ENCODE measurements at places on chromosomes 3 and 15.

- no peak for DNase-seq
These were observed 47.3 kb downstream of the ZDHHC19 start for GRCh38 chr3:196163666-196164493.

DNA sequence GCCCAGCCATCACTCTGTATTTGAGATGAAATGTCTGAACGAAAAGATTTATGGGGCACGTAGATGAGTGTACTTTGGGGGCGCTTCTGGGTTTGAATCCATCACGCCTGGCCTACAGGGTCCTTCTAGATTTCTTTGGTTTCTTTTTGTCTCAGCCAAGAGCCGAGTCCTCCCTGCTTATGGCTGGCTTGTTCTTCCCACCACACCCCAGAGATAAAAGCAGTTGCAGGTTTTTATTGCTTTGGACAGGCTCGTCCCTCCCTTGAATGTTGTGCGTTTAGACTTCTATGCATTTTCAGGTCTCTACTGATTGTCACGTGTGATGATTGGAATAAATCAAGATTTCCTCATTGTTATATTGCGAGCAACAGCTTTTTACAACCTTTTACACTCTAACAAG is 104.8 kb upstream of the CHRNA7 start:
- no peak for DNase-seq

DNA sequence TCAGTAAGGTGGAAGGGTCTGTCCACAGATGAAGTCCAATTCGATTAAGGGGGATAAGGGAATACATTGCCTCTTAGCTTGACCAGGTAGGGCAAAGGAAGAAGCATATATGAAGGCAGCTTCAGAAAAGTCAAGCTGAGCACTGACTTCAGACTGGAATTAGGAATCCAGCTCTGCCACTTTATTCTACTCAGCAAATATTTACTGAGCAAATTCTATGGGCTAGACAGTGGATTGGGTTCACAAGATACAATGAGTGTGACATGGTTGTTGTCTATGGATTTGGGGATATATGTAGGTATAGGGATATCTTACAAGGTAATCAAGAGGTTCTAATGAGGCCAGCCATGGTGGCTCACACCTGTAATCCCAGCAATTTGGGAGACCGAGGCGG is 526 bp downstream of the ADIPOQ start:
- no peak for DNase-seq

DNA sequence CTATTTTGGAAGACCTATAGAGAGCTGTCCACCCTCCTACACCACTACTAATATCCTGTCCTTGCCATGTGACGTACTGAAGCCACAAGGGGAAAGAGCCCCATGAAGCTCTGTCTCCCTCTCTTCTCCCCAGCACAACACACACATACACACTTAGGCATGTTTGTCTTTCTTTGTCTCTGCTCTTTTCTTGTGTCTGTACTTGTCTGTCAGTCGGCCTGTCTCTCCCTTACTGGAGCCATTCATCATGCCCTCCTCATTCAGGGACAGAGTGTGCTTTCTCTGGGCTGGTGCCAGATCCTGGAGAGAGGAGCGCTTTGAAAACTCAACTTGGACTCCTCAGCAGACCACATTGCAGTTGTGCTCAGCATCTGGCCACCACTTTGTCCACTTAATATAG is 47.6 kb downstream of the PSMD6 start:
- DNase-seq, result no peak

DNA sequence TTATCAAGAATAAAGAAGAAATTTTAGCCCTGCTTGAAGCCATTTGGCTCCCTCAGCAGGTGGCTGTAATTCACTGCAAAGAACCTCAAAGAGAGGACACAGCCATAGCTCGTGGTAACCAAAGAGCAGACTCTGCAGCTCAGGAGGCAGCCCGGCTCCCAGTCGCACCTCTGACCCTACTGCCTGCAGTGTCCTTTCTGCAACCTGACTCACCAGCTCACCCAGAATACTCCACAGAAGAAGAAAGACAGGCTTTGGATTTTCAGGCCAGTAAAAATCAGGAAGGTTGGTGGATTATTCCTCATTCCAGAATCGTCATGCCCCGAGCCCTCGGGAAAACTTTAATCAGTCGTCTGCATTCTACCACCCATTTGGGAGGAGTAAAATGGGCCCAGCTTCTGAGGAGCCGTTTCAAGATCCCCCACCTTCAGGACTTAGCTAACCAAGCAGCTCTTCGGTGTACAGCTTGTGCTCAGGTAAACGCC is 38.6 kb downstream of the ZBTB11 start:
- no peak for DNase-seq

DNA sequence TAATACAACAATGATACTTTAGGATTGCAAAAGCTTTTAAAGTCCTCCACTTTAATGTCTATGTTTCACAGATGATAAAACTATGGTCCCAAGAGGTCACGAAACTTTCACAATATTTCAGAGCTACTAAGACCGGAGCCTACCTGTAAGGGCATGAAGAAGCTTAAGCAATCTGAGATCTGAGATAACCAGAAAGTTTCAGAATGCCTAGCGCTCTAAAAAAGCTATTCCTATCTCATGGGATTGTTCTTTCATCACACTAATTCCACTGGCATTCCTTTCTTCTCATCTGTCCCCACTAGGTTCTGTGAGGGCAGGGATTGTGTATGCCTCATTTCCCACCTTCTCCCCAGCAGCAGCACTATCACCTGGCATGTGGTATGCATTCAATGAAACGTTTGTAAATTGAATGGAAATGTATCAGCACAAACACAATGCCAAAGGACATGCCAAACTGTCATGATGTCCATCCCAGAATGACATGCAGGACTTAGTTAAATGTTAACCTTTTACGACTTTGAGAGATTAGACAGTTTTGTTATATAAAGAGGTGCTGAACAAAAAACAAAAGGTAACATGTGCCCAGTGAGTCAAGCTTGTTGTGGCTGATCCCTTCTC is 104.7 kb upstream of the NR2F2 start:
- DNase-seq, result no peak

GRCh38 chr3:188546835-188547670 is 393.1 kb downstream of the LPP start:
- no peak for DNase-seq

DNA sequence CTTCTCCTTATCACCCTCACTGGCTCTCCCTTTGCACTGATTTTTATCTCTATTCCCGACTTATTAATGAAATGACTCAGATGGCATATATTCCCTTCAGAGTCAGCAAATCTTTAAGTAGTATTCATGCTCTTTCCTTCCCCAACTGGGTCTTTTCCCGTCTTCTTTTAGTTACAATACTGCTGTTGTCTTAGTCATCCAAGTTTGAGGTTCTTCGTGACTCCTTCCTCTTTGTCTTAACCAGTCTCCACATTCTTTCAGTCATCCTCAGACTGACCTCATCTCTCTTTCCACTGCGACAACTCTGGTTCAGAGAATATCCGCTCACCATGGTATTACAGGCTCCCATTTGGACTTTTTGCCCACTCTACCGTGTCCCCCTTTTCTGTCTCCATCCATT is 12.4 kb downstream of the WDR5B start:
- DNase-seq, result no peak

DNA sequence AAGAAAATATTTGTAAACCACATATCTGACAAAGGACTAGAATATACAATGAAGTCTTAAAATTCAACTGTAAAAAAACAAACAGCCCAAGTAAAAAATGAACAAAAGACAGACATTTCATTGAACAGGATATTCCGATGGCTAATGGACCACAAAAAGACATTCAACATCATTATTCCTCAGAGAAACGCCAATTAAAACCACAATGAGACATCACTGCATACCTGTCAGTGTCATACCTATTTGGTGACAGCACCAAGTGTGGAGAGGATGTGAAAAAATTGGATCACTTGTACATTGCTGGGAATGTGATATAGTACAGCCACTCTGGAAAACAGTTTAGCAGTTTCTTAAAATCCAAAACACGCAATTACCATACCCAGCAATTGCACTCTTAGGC is 29.9 kb upstream of the TJP1 start:
- DNase-seq, result no peak

GRCh38 chr3:53226841-53227407 is 28.9 kb downstream of the TKT start:
- DNase-seq, result no peak

GRCh38 chr3:186506857-186507256 is 37.3 kb downstream of the CRYGS start:
- DNase-seq, result no peak

GRCh38 chr3:85567071-85567676 is 608.4 kb downstream of the CADM2 start:
- no peak for DNase-seq

DNA sequence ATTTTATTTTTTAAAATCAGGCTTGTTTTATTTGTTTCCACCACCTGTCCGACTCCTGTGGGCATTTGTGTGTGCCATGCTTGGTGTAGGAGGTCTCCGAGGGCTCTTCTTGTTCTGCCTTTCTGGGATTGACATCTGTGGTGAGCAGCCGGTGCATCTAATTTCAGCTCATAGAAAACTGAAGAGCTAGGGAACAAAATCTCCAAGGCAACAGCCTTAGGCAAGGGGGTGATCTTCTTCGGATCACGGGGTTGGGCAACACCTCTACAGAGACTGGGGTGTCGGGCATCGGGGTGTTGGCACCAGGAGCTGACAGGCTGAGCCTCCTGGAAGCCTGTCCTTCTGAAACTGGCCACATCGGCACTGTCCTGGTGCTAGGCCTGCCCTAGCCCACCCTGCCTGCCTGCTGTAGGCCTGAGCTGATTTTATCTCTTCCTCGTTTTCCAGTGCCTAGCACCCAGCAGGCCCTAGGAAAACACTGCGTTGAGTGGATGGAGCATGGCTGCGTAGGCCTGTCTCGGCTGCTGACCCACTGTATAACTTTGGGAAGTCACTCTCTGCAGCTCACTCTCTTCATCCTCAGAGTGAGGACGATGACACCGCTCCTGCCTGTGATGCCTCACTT is 10.3 kb downstream of the CHCHD6 start:
- DNase-seq, result no peak

- DNase-seq, result no peak
These were observed 27.4 kb downstream of the CFAP100 start for GRCh38 chr3:126422121-126422520.

GRCh38 chr3:66483409-66483906 is 17.4 kb downstream of the LRIG1 start:
- DNase-seq, result no peak

DNA sequence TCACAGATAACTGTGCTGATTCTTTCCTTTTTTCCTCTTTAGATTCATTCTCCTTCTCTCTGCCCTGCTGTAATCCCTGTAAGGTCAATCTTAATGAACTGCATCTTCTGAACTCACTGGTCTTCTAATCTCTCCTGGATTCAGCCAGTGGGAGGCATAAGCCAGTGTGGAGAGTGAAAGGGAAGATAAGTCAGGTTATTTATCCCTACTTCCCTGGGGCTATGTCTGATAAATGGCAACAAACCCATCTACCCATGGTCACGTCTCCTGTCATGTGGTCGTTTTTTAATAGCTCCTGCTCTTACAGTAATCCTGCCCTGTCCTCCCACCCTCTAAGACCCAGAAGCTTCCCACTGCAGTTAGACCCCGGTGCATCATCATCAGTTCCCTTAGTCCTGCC is 199.6 kb upstream of the NAALADL2 start:
- no peak for DNase-seq
